ENCODE measurements at places on chromosomes 11 and 22. TPM values are rescaled to one million over a fixed set of nuclear protein-coding genes. Genes with fewer than 3 reads are reported as not detected.

GRCh38 chr22:17969701-17970113 is 54.7 kb downstream of the MICAL3 start:
- DNase-seq, result no peak
- no peak overlapping the region for H3K4me3 ChIP-seq
- no peak overlapping the region for H3K27ac ChIP-seq
- H3K36me3 ChIP-seq, result no peaks in the 10 kb centered on the region
- peaks cover 4% of the 10 kb centered on the region for H3K4me1 ChIP-seq
- no peaks in the 10 kb centered on the region for H3K27me3 ChIP-seq

GRCh38 chr22:45007391-45008185 is 2.2 kb downstream of the PHF21B start:
- H3K4me3 ChIP-seq, result no peak overlapping the region
- DNase-seq, result no peak
- peaks cover 73% of the 10 kb centered on the region for H3K27me3 ChIP-seq
- H3K36me3 ChIP-seq, result no peaks in the 10 kb centered on the region

DNA sequence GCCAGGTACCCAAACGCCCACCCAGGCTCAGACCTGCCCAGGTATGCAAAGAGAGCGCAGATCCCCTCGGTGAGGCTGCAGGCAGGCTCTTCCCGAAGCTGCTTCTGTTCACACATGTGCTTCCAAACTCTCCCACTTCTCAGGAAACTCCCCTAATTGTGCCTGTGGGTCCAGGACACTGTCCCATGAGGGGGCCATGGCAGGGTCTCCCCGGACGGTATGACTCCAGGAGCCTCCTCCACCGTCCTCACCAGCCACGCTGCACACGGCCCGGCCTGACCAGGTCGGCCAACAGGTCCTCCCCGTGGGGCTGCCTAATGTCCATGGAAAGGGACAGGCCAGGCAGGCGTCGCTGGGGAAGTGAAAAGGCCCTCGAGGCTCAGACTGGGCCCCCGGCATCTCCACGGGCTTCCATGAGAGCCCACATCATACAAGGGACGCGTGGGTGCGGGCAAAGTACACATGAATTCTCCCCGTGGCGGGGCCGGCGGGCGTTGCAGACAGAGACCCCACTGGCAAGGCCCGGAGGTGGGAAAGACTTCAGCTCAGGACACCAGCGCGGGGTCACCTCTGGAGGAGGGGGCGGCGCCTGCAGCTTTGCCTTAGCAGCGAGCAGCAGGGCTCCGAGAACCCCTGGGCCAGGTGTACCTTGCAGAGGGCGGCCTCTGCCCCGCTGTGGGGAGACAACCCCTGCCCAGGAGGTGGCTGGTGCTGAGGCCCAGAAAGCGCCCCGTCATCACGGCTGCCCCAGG is 526.1 kb downstream of the BRD1 start:
- no peak for DNase-seq
- no peaks in the 10 kb centered on the region for H3K36me3 ChIP-seq
- no peaks in the 10 kb centered on the region for H3K4me1 ChIP-seq
- no peaks in the 10 kb centered on the region for H3K27me3 ChIP-seq
- H3K27ac ChIP-seq, result no peak overlapping the region
- H3K4me3 ChIP-seq, result no peak overlapping the region

- no peak overlapping the region for H3K27ac ChIP-seq
- no peaks in the 10 kb centered on the region for H3K36me3 ChIP-seq
- no peak overlapping the region for H3K4me3 ChIP-seq
Observed at GRCh38 chr11:131486937-131487635, 116.7 kb downstream of the NTM start.

The LRRC32 gene
- total RNA-seq, result 3.6 TPM
